ENCODE measurements at places on chromosomes 3 and 15. TPM values are rescaled to one million over a fixed set of nuclear protein-coding genes. Genes with fewer than 3 reads are reported as not detected.

GRCh38 chr3:63202529-63202928 lies 75.6 kb upstream of the SYNPR start:
- no peak for DNase-seq

DNA sequence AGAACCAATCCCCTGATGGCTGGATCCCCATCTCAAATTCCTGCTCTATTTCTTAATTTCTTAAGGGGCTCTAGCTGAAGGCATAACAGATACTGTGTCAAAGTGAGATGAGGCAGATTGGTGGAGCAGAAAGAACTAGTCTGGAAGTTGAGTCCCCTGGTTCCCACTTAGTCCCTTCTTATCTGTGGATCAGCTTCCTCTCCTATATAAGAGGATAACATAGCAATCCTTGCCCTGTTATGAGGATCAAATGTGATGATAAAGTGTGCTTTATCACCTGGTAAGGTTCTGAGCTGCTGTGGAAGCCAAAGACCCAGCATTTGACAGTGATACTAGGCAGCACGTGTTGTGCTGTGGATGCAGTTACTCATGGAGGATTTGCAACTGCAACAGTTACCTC lies 8.1 kb upstream of the SIN3A start:
- no peak for DNase-seq

- no peak for DNase-seq
Measured at GRCh38 chr3:105862217-105862616, 6.6 kb downstream of the CBLB start.

- no peak for DNase-seq
Measured at GRCh38 chr3:46112984-46113383, 85.7 kb upstream of the XCR1 start.

- DNase-seq, result no peak
Measured at GRCh38 chr3:151278230-151278629, at the start of gene P2RY14. Gene P2RY14, minus strand, starts transcription at chr3:151278542. Its CDS starts 64,226 bp downstream, at chr3:151214316.

DNA sequence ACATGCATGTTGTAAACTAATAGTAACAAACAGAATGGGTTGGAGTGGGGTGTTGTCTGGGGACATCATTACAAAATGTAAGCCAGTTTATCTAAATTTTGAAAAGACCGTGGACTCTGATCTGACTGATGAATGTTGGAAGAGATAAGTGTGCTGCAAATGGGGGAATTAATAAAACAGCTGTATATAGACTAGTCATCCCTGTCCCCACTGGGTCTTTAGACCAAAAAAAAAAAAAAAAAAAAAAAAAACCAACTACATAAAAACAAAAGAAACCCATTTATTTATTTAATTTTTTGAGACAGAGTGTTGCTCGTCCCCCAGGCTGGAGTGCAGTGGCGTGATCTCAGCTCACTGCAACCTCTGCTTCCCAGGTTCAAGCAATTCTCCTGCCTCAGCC lies 20.0 kb downstream of the ARIH2 start:
- no peak for DNase-seq

- peak; percentile 12 for DNase-seq
Measured at GRCh38 chr3:73107676-73108187, 46.3 kb downstream of the EBLN2 start.

DNA sequence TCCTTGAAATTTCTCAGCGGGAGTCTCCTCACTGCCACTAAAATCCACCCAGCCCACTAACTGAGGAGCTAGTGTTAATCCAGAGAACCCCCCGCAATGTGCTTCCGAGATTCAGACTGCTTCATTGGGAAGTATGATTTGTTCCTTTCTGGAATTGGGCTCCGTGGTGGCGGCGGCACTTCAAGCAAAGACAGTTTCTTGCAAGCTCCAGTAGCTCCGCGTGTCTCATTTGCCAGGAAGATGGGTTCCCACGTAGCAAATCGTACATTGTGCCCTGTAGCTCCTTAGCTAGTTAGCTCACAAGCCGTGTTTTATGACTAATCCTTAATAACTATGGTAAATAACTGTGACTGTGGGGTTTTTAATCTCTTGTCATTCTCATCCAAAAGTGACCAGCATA lies 45.4 kb downstream of the SLC6A1 start:
- no peak for DNase-seq

- no peak for DNase-seq
Measured at GRCh38 chr15:47870956-47871625, 153.8 kb downstream of the SEMA6D start.

GRCh38 chr15:99430881-99431401 lies 134.8 kb upstream of the MEF2A start:
- no peak for DNase-seq

DNA sequence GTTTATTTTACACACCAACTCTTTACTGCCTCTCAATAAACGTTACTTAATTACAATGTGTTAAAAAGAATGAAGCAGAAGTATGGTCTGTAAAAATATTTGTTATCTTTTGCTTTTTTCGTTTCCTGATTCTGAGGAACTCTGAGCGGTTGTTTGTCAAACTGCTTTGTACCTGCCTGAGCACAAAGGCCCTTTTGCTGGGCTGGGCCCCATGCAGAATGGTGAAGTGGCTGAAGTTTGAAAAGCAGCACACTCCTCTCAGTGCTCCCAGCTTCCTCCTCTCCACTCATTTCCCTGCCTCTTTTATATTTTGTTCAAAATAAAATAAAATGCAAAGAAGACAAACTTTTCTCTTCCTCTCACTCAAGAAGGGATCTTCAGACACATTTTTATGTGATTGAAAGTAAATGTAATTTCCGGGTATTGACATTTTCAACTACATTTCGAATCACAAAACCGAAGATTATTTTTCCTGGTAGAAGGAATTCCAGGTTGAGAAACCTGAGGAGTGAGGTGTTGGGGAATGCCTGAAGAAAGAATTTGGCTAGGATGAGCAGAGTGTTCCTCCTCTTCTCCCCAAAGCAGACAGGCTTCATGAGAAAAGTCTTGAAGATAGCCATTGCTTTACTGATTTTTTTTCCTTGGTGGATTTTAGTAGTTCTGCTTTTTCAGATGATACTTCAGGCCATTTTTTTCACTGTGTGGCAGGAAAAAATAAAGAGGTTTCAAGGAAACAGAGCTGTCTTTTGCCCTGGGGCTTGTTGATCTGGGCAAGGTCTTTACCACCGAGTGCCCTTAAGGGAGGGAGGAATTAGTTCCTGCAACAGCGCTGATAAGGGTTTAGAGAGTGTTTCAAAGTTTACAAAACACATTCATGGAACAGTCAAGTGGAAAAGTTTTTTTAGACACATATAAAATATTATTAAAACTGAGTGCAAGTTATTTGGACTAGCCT lies 229.8 kb downstream of the NFKBIZ start:
- no peak for DNase-seq

DNA sequence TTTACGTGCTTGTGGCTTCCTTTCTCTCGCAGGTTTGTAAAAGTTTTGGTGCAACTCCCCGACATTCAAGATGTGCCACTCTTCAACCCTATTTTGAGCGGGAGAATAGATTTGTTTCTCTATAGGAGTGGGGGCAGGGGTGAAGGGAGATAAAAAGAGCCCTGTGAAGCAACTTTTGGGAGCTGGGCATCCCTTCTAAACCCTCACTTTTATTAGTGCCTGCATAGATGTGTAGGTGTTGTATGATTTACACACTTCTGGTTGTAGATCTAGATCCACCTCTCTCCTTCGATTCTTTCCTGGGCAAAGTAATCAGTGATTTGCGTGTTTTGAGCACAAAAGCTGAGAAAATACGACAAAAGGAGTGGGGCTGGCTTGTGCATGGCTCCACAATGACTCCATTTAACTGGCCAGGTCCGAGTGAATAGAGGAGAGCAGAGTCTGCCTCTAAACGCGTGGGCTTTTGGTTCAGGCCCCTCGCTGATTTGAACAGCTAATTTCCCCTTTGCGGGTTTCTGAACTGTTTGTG lies 17.7 kb downstream of the SOX2 start:
- DNase-seq, result no peak

GRCh38 chr3:12486916-12487315 lies 2.6 kb downstream of the TSEN2 start:
- no peak for DNase-seq

- DNase-seq, result no peak
Measured at GRCh38 chr3:126211569-126211968, 31.2 kb upstream of the ALDH1L1 start.

GRCh38 chr3:69065318-69065964 lies 13.3 kb upstream of the TMF1 start:
- no peak for DNase-seq

GRCh38 chr3:12955651-12956315 lies 114.4 kb upstream of the RPL32 start:
- no peak for DNase-seq

GRCh38 chr3:135084405-135084804 lies 289.3 kb downstream of the EPHB1 start:
- DNase-seq, result no peak

- DNase-seq, result no peak
Measured at GRCh38 chr3:46482632-46483350, 15.0 kb upstream of the RTP3 start.

DNA sequence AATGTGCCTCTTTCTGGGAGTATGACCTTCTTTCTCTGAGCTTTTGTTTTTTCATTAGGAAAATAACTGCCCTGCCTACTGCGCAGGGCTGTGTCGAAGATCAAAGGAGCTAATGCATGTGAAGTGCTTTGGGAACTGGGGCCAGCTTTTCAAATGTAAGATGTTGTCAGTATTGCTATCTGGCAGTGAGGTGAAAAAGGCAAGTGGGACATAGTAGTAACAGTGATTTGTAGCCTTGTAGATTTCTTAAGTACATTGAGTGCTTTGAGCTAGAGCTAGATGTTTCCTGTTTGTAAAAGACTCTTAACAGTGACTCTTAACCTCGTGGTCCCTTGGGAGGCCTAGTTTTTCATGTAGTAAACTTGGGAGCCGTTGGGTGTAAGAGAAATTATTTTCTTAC lies 126.5 kb downstream of the ECT2 start:
- peak; percentile 1 for DNase-seq

- no peak for DNase-seq
Measured at GRCh38 chr15:79089331-79089889, 1.2 kb downstream of the RASGRF1 start.

- DNase-seq, result peak; percentile 42
Measured at GRCh38 chr3:194577986-194578905, 55.0 kb downstream of the TMEM44 start.

- no peak for DNase-seq
Measured at GRCh38 chr3:53159156-53160060, 1.6 kb upstream of the PRKCD start.

GRCh38 chr3:16073203-16073602 lies 101.3 kb upstream of the GALNT15 start:
- DNase-seq, result no peak

GRCh38 chr15:52349052-52349700 lies 53.6 kb upstream of the MYO5C start:
- no peak for DNase-seq

GRCh38 chr15:71385457-71385856 lies 270.2 kb downstream of the THSD4 start:
- no peak for DNase-seq

- peak; percentile 76 for DNase-seq
Measured at GRCh38 chr15:40906991-40907802, 12.9 kb downstream of the VPS18 start.

DNA sequence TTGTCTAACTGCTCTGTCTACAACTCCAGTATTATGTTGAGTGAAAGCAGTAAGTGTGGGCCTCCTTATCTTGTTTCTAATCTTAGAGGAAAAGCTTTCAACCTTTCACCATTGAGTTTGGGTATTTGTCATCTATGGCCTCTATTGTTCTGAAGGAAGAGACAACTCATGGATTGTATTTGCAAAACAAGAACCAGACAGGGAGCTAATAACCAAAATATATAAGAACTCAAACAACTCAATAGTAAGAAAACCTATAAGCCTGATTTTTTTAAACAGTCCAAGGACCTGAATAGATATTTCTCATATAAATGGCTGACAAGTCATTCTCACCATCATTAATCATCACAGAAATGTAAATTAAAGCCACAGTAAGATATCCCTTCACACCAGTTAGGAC lies 113.0 kb downstream of the TAFA4 start:
- DNase-seq, result no peak

DNA sequence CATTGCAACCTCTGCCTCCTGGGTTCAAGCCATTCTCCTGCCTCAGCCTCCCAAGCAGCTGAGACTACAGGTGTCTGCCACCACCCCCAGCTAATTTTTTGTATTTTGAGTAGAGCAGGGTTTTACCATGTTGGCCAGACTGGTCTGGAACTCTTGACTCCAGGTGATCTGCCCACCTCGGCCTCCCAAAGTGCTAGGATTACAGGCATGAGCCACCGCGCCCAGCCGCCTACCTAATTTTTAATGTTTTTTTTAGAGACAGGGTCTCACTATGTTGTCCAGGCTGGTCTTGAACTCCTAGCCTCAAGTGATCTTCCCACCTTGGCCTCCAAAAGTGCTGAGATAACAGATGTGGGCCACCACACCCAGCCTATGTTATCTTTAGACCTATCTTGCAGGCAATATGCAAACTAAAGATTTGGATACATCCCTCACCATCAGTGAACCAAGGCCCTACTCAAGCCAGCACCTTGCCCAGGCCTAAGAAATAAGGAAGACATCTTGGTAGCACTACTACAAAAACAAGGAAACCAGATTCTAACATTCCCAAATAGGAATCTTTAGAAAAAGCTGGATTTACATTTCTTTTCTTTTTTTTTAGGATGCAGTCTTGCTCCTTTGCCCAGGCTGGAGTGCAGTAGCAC lies 6.3 kb upstream of the GMPPB start:
- DNase-seq, result no peak

GRCh38 chr3:155219106-155219505 lies 74.4 kb downstream of the STRIT1 start:
- no peak for DNase-seq

GOLGA8R gene
- total RNA-seq, result 0.28 TPM

GRK7 gene
- total RNA-seq, result 0.20 TPM

CADM2 gene
- total RNA-seq, result 20.8 TPM

RTP3 gene
- total RNA-seq, result not detected

SPINK8 gene
- not detected for total RNA-seq

TMCO5A gene
- not detected for total RNA-seq

ADAMTS9 gene
- total RNA-seq, result 6.7 TPM

FAM107A gene
- 2.0 TPM for total RNA-seq

MLF1 gene
- total RNA-seq, result 21.2 TPM

GOLGA6B gene
- not detected for total RNA-seq

FAM3D gene
- total RNA-seq, result not detected

LRTM1 gene
- total RNA-seq, result 0.56 TPM

TEX55 gene
- 0.10 TPM for total RNA-seq

KBTBD13 gene
- total RNA-seq, result 0.15 TPM

UNC13C gene
- not detected for total RNA-seq

SRGAP3 gene
- not detected for total RNA-seq

PKM gene
- total RNA-seq, result 1,855 TPM

LTK gene
- total RNA-seq, result 4.7 TPM

TGM4 gene
- not detected for total RNA-seq

TBCCD1 gene
- total RNA-seq, result 19.3 TPM

DAZL gene
- not detected for total RNA-seq

CLRN1 gene
- total RNA-seq, result not detected

ASB14 gene
- total RNA-seq, result not detected

IRAK2 gene
- 8.1 TPM for total RNA-seq
